ENCODE measurements at places on chromosomes 1 and 21.

GRCh38 chr1:201525193-201525778 lies 13.6 kb upstream of the NAV1 start:
- DNase-seq = no peak

DNA sequence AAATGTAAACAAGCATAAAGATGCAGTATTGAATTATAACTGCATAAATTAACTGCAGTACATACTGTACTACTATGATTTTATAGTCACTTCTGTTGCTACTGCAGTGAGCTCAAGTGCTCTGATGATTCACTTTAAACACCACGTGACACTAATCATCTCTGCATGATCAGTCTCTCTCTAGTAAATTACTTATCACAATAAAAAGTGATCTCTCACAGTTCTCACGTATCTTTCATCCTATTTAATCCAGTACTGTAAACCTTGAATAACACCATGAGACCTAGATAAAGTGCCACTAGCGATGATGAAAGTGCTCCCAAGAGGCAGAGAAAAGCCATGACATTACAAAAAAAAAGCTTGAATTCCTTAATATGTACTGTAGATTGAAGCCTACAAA lies 1242.0 kb downstream of the AMY1C start:
- DNase-seq = no peak

GRCh38 chr1:21818656-21819055 lies 6.6 kb downstream of the LDLRAD2 start:
- DNase-seq = no peak

DNA sequence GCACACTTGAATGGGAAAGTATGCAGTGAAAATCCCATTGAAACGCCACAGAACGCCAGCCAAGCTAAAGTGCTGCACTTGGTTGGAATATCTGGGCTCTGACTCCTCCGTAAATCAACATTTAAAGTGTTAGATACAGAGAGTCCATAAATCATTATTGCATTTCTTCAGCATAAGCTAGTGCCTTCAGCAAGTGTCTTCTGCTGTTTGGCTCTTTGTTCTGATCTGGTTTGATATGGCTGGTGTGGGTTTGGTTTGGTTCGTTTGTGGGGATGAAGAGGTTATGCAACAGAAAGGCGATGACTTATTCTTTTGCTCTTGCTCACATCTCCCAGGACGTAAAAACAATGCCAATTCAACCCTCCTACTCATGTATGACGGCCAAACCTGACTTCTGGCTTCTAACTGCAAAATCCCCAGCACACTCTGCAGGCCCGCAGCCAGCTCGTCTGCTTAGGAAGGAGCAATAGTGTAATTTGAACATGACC lies 121.8 kb upstream of the ERG start:
- no peak for DNase-seq

- DNase-seq = no peak
These were observed 32.1 kb upstream of the CLIC4 start for GRCh38 chr1:24713176-24713575.

- no peak for DNase-seq
These were observed 59.5 kb downstream of the KCNN3 start for GRCh38 chr1:154810571-154810970.

Data from amygdala (tissue), 56 donors.